ENCODE measurements at places on chromosomes 1 and 21.

DNA sequence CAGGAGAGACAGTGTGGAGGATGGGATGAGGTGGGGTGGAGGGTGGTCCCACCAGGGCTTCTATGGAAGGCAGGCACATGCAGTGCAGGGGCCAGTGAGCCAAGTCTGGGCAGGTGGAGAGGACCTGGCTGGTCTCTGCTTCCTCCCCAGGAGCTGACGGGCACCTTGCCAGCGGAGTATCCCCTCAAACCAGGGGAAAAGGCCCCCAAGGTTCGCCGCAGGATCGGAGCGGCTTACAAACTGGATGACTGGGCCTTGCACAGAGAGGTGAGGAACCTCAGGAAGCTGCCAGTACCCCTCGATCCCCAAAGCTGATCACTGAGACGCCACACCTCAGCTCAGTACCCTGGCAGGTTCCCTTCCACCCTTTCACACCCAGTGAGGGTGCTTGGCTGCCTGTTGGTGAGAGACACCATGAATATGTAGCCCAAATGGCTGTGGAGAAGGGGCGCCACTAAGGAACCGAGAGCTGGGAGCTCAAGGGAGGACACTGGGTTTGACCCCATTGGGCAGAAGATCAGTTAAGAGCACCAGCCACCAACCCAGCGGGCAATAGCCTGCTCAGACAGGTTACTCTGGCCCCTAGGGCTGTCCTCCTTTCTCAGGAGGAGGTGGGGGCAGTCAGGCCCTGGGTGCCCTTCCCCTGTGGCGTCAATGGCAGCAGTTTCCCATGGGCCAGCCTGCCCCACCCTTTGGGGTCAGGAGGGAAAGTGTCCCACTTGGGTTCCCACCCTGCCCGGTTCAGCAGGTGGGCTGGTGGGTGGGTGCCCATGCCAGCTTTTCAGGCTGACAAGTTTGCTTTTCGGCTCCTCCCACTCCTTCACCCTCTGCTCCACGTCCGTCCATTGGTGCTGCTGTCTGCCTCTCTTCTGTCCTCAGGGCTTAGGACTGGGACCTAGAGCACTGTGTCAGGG lies 5.5 kb downstream of the INAVA start:
- peaks cover 8% of the 10 kb centered on the region for H3K4me1 ChIP-seq
- H3K4me3 ChIP-seq = no peak overlapping the region
- no peaks in the 10 kb centered on the region for H3K36me3 ChIP-seq
- H3K27ac ChIP-seq = no peak overlapping the region
- no peaks in the 10 kb centered on the region for H3K27me3 ChIP-seq

DNA sequence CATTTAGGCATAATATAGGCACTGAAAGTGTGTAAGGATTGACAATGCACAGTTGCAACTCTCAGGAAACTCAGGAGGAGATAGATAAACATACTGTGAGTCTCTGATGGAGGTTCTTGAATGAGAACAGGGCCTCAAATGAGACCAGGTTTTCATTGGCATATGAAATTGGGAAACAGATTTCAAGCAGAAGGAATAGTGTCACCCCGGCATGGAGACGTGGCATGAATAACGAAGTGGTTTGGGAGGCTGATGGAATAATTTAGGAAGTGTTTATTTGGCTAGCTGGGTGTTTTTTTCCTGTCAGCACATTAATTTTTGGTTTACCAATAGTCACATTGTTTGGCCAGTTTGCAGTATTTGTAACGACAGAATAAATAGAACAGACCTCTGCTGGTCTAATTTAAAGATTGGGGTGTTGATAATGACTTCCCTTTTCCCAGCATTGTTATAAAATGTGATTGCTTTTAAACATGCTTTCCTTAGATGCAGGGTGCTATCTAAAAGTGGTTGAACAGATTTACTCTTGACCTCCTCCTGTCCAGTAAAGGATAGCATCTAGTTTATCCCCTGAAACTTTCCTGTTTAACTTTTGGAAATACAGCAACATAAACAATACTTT lies 132.0 kb downstream of the C1orf21 start:
- no peak overlapping the region for H3K27ac ChIP-seq
- H3K4me3 ChIP-seq = no peak overlapping the region
- DNase-seq = no peak
- H3K4me1 ChIP-seq = no peaks in the 10 kb centered on the region
- H3K27me3 ChIP-seq = no peaks in the 10 kb centered on the region

- no peaks in the 10 kb centered on the region for H3K36me3 ChIP-seq
- no peaks in the 10 kb centered on the region for H3K27me3 ChIP-seq
- H3K27ac ChIP-seq = no peak overlapping the region
- no peak overlapping the region for H3K4me3 ChIP-seq
- DNase-seq = no peak
- H3K4me1 ChIP-seq = no peaks in the 10 kb centered on the region
These were observed 11.9 kb downstream of the EXTL2 start for GRCh38 chr1:100882698-100883097.

GRCh38 chr1:55993646-55994318 lies 585.6 kb downstream of the PLPP3 start:
- no peak for DNase-seq
- no peak overlapping the region for H3K27ac ChIP-seq
- H3K4me1 ChIP-seq = no peaks in the 10 kb centered on the region

DNA sequence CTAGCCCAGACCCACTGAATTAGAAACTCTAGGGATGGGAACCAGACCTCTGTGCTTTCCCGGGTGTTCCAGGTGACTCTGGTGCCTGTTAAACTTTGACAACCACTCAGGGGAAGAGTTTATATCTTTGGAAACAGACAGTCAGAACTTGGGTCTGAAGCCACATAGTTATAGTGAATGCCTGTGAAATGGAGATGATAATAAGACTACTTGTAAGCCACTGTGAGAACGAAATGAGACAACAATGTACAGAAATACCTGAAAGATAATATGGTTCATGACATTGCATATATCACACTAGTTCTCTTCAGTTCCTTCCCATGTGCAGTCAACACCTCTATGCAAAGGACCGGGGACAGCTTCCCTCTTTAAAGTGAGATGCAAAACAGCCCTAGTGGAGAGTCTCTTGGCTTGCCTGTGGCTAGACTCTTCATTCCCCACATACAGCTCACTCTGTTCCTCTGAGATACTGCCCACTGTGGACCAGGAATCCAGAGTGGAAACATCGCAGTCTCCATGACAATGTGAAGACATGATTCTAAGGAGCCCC lies 287.5 kb downstream of the ASTN1 start:
- no peak for DNase-seq
- H3K36me3 ChIP-seq = no peaks in the 10 kb centered on the region
- H3K4me1 ChIP-seq = no peaks in the 10 kb centered on the region

DNA sequence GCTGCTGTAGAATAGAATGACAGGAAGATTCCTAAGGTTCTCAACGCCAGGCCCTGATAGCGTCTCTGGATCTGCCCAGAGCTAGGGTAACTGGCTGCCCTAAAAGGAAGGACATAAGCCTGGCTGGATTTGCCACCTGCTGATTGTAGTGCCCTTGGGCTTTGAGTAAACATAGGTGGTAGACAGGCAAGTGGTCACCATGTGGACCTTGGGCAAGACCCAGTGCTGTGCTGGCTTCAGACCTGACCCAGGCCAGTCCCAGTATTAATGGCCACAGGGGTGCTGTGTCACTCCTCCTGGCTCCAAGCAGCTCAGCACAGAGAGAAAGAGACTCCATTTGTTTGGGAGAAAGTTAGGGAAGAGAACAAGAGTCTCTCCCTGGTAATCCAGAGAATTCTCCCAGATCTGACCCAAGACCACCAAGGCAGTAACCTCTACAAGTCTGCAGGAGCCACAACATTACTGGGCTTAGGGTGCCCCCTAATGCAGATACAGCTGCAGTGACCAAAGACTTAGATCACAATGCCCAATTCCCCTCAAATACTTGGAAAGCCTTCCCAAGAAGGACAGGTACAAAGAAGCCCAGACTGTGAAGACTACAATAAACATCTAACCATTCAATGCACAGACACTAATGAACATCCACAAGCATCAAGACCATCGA lies 44.5 kb downstream of the PHTF1 start:
- H3K36me3 ChIP-seq = no peaks in the 10 kb centered on the region
- H3K4me3 ChIP-seq = no peak overlapping the region
- H3K27me3 ChIP-seq = no peaks in the 10 kb centered on the region
- H3K27ac ChIP-seq = no peak overlapping the region
- H3K4me1 ChIP-seq = no peaks in the 10 kb centered on the region

GRCh38 chr21:19013916-19014315 lies 610.3 kb upstream of the TMPRSS15 start:
- DNase-seq = no peak
- H3K27me3 ChIP-seq = no peaks in the 10 kb centered on the region
- no peak overlapping the region for H3K4me3 ChIP-seq
- no peaks in the 10 kb centered on the region for H3K4me1 ChIP-seq
